ENCODE measurements at places on chromosomes 4 and X. TPM values are rescaled to one million over a fixed set of nuclear protein-coding genes. Genes with fewer than 3 reads are reported as not detected.

- no peak for DNase-seq
Measured at GRCh38 chr4:158261480-158261879, 51.2 kb downstream of the TMEM144 start.

DNA sequence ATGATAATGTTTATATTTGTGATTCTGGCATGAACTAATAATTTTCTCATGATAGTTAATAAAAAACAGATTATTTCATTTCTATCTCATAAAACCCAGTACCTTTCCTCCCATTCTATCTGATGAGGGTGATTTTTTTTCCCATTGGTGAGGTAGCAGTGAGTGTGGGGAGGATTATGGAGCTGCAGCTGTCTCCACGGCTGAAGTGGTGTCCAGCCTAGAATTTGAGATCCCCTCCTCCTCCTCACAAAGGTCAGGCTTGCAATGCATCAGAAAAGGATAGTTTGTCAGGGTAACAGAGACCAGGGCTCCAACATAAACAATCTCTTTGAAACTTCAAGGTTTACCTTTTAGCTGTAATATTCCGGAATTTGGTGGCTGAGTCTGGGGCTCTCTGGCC is 60.9 kb downstream of the C4orf51 start:
- no peak for DNase-seq

GRCh38 chr4:3792813-3793212 is 26.6 kb downstream of the ADRA2C start:
- DNase-seq, result no peak

DNA sequence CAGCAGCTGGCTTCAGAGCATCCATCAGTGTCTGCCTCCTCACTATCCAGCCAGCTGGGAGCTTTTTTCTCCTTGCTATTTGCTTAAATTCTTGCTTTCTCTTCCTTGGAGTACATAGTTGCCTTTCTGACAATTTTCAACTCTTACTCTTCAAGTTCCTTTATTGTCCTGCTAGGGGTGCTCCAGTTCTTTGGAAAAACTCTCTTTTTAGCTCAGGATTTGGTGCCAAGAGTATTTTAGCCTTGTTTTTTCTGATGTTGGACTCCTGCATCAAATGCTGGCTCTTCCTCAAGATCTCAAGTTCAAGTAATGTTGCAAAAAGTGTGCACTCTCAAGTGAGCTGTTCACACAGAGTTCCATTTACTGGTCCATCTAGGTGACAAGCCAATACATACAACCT is 126.4 kb downstream of the KDR start:
- no peak for DNase-seq

DNA sequence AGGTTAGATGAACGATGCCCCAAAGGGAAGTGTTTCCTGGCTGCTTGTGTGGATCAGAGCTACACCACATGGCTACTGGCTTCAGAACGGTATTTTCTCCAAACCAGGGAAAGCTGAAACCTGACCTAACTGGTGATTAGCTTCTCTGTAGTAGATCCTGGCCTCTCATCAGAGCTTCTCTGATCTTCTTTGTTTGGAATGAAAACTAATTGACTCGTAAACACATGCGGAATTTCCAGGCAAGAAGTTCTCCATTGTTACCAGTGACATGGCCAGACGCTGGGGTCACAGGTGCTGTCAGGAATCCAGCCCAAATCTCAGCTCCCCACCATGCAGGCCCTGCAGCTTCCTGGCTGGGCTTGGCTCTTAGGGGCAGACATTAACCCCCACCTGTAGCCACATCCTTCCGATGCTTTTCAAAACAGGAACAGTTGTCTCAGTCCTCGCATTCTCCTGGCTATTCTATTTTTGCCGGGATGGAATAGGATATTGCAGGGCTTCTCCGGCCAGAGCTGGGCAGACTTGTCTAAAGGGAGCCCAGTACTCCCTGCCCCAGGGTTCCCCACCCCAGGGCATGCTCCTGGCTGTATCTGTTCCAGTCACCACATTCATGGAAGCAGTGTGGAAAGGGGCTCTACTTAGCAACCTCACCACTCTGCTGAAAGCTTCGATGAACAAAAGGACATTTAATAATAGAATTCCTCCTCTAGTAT is 305.4 kb upstream of the F9 start:
- DNase-seq, result no peak

DNA sequence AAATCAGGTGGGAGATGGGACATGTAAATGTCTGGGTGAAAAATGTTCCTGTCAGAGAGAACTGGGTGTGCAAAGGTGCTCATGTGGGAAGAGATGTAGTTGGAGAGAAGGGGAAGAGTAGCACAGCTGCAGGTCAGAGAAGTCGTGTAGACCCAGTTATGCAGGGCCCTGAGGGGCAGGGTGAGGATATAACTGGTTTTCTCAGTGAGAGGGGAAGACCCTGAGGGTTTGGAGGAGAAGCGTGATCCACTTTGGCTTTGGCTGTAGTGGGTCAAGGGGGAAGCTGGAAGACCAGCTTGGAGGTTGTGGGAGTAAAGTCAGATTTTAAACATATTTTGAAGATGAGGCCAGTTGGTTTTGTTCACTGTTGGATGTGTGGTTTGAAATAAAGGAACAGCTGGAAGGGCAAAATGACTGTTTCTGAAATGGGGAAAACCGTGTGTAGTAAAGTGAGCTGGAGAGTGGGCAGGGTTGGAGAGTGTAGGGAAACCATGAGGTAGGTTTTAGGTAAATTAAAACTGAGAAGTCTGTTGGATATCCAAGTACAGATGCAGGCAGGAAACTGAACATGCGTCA is 44.2 kb downstream of the NAP1L5 start:
- DNase-seq, result no peak

- DNase-seq, result no peak
Measured at GRCh38 chr4:80967346-80967745, 63.2 kb upstream of the BMP3 start.

- DNase-seq, result no peak
Measured at GRCh38 chrX:105822138-105823091, at the start of gene NRK. TSS of gene NRK (plus strand) at chrX:105822539. CDS start at chrX:105822846, 307 bp downstream.

DNA sequence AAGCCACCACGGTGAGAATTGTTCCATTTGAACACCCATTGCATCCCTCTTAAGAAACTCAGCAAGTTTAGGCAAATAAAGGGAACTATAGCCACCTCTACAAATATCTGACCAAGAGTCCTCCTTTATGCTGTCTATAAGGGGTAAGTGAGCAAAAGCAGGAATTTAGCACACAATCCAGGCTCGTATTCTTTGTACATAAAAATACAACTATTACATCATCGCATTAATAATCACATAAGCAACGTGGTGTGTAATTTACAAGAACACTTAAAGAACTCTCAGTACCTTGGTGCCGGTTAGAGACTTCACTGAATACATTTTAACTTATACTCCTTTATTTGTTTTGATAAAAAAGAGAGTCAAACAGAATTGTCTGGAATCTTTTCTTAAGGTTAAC is 38.8 kb downstream of the PALLD start:
- no peak for DNase-seq

DNA sequence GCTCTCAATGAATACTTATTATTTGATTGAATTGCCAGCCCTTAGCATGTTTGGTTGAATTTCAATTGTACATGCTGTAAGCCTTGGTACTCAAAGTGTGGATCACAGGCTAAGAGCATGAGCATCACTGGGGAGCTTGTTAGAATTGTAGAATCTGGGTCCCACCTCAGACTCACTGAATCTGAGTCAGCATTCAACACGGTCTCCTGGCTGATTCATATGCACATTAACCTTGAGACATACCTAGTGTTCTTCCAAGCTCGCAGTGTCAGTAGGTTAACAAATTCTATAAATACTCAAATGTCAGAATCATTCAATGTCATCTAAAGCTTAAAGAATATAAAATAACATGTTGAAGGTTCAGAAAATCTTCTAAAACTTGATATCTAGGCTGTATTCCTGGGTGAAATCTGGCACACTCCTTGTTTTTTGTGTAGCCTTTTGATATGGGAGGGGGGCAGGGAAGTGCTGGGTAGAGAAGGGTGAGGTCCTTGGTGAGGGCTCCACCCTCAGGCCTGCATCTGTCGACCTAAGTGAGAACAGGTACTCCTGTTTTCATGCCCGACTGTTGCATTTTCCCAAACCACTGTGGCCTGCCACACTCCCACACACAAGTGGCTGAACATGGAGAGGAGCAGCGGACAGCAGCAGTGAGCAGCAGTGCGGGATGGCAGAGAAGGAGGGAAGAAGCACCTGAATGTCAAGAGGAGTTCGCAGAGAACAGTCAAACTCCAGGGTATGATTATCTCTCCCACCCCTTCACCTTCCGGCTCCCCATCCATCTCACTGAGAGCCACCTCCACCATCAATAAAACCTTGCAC is 529.6 kb upstream of the IGFBP7 start:
- no peak for DNase-seq

DNA sequence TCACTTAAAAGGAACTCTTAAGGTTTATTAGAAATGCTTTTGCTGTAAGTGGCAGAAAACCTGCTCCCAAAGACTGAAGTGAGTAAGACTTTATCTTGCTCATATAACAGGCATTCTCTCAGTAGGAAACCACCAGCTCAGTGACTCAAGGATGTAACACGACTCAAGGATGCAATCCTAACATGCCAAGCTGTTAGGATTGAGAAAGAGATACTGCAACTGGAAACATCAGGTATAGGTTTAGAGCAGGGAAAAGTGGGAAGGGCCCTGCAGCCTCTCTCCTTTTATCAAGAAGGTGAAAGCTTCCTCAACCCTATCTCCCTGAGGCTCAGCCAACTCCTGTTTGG is 11.9 kb upstream of the SLC9A7 start:
- DNase-seq, result no peak

GRCh38 chr4:41989994-41990364 is 351 bp upstream of the SLC30A9 start:
- no peak for DNase-seq

DNA sequence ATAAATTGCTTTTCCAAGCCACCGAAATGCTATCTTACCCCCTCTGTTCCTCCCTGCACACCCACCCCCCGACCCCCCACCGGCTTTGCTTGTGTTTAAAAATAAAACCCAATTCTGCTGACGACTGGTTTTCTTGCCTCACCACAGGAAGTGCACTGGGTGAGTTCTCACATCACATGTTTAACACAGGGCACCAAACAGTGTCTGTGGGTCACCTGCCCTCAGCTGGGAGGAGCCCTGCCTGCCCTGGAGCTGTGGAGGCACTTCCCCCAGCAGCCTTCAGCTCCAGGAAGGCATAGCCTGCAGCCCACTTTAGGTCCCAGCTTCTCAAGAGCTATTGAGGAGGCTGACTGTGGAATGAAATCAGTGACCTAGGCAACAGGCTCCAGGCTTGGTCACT is 8.8 kb downstream of the TMEM255A start:
- DNase-seq, result no peak

GRCh38 chr4:150009533-150009932 is 68.7 kb upstream of the DCLK2 start:
- no peak for DNase-seq

DNA sequence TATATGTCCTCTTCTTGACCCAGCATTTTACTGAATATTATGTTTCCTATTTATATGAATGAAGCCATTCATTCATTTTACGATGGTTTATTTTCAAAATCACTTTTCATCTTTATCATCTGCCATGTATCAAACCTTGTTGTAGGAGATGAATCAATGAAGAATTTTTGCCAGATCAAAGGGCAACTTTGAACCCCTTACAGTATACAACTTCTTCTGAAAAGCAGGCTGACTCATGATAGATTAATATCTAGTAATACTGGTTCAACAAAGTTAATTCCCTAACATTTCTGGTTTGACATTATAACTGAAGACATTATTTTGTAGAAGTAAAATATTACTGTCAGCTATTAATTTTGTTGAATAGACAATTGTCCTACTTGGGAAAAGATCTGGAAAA is 226.0 kb downstream of the RPA4 start:
- DNase-seq, result no peak

DNA sequence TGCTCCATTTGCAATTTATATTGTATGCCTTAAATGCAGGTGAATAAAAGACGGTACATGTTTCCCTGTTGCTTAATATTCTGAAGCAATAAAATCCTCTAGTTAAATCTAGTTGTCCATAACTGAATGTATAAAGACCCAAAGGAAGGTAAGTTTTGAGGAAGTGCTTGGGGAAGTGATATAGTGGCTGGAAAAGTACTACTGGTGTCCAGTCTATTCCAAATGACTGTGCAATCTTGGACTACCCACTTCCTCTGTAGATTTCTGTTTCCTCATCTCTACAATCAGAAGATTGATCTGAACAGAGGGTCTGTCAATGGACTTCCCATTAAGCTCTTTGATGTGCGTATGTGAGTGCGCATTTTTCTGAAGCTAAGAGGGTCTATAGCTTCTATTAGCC is 17.0 kb downstream of the SNCA start:
- DNase-seq, result no peak

GRCh38 chr4:184651899-184652298 is 2.4 kb downstream of the PRIMPOL start:
- DNase-seq, result no peak

DNA sequence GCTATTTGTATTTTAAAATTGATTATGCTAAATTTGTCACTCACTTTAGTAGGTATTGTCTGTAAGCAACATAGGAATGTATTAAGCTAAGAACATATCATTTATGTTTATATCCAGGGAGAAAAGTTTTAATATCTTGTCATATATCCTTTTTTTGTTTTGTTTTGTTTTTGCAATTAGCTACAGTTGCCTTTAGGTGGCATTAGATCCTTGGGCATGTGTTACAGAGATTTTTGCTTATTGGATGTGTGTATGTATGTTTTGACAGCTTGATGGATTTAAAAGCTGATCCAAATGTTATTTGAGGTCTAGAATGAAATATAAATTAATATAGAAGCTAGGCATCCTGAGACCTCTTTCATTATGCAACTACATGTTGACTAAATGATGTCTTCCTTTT is 36.1 kb upstream of the OTUD4 start:
- no peak for DNase-seq

DNA sequence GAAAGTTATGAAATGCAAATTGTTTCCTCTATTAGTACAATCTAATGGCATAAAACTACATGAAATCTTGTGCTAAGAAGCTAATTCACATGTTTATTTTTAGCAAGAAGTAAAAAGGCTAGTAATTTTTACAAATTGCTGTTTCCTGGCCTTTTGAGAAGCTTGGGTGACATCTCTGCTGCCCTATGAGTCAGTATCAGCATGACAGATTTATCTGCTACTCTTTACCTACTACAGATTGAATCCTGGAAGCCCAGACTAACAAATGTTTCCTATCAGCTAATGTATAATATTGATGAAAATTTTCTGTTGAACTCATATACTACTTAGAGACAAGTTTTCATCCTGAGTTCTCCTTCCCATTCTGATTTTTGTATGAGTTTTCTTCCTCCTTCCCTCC is 232.4 kb downstream of the DCTD start:
- no peak for DNase-seq

DNA sequence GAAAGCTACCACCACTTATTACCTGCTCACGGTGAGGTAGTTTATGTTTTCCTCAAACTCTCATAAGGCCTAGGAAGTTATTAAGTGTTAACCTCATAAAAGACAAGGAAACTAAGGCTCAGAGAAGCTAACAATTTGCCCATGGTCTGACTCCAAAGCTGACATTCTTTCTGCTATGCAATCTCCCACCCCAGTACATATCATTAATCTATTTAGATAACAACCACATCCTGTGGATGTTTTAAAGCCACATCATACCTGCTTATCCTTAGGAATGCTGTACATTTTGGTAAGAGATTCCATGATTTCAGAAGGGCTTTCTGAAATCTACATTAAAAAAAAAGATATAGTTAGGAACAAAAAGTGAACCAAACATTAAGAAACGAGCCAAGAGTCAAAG is 55.4 kb downstream of the HUWE1 start:
- no peak for DNase-seq

The CAPN6 gene
- 0.23 TPM for total RNA-seq

The HPGDS gene
- 0.08 TPM for total RNA-seq

The ARX gene
- total RNA-seq, result not detected

Data from liver (tissue), 10 donors.